Progenitor cell of endocrine pancreas (in vitro differentiated cells): ENCODE measurements at places on chromosomes 3 and 15.

- DNase-seq, result no peak
These were observed 90.9 kb upstream of the AGBL1 start for GRCh38 chr15:85988741-85989140.

DNA sequence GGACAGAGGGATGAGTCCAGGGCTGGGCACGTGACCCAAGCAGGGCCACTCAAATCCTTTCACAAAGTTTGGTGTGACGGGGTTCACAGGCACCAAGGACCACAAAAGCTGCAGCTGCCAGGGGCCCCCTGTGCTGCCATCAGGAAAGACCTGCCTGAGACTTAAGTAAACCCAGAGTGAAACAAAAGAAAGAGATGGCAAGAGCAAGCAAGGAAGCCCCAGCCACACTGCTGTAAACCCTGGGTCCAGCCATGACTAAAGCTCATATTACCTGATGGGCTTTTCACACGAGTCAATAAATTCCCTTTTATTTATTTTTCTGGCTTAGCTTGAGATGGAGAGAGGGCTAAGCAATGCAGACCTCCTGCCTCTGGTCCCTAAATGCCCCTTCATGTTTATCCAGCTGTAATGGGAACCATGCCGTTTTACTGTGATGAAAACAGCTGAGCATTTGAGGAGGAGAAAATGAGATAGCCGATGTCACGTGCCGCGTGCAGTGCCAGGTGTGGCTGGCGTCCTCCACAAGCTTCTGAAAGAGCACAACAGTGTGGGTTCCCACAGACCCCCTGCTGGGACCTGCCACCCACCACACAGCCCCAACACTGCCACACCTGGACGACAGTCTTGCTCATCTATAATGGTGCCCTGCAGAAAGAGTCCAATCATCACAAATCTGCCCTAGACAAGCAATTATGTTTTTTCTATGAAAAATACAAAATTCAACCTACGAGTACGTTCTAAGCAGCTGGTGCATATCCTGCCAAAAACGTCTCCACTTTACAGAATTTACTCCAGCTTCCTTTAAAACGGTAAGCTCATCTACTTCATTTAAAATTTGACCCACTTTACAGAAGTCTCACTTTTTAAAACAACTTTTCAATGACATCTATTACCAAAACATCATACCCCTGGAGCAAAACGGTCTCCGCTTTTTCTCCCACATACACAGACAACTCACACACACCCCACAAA is 34.2 kb downstream of the ADAMTS17 start:
- no peak for DNase-seq

GRCh38 chr15:70618929-70619328 is 144.4 kb downstream of the UACA start:
- DNase-seq, result no peak

DNA sequence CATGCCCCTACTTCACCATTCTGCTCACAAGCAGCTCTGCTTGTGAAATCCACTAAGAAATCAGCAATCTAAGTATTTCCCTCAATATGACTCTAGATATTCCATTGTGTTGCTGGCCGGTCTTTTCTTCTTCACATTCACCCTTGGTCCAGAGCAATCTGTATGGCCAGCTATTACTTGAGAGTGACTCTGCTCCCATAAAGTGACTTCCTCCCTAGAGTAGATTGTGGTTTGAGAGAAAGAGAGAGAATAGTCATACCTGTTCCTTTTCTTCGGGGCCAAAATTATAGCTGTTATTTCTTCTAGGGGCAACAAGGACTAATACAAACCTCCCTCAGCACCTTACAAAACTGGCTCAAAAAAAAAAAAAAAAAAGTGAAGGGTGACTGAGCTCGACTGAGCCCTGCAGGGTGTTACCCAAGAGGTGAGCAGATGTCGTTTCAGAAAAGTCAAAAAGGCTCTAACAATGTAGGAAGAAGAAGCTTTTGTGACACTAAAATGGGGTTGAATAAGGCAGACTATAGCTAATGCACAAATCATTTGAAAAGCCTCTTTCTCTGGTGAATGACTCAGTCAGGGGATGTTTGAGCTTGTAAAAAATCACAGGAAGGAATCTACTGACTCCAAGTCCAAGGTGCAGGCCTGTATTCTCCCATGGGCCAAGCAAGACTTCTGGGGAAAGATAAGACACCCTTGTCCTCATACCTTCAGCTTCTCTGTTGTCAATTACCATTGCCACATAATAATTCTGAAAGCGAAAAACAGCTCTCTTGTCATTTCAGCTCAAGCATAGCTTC is 161.0 kb upstream of the SLC24A5 start:
- DNase-seq, result no peak

DNA sequence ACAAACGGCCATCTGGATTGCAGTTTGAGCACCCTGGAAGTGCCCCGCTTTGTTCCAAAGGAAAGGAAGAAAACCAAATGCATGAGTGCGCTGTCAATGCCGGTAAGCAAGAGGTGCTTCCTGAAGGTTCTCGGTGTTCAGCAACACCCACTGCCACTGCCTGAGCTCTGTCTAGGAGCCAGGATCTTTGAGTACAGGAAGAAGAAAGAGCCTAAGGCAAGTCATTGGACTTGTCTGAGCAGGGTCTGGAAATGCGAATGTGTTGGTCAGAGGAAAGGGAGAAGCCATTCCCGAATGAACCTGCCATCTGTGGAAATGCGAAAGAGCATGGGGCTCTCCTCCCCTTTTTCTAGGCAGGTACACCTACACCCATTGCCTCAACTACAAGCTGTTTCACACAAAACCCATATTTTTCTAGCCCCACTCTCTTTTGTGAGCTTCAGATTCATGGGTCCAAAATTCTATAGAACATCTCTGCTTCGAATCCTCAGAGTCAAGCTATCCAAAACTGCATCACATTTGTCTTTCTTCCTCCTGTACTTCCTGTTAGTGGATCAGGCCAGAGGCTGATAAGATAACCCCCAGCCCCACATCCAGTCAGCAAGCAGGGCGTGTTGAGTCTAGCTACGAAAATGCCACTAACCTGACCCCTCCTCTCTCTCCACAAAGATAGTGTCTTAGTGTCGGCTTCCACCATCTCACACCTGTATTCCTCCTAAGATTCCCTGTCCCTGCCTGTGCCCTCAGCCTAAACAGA is 55.6 kb upstream of the C15orf61 start:
- DNase-seq, result no peak
